Muscle of back (tissue), 13 donors: ENCODE measurements at places on chromosomes 3 and 15.
A peak's percentile ranks its signal among the peaks of the same experiment; 100 is the strongest.

GRCh38 chr15:39573287-39573686, 7.6 kb upstream of the THBS1 start:
- no peak for DNase-seq

GRCh38 chr15:49815526-49815925, 194.7 kb downstream of the DTWD1 start:
- DNase-seq: peak; percentile 56

DNA sequence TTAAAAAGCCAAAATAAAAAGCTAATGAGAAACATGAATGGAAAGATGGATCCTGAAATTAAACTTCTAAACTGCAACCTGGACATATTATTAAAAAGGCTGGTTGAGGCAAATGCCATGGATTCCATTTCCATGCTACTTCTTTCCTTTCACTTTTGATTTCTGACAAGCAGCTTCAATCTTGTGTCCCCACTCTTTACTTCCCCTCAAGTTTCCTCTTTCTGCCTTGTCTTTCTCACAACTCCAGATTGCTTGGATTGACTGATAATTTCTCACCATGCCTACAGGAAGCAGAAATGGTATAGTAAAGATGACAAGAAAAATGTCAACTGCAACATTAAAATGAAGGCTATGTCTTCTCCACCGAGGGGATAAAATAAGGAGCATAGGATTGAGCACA, 1136.7 kb downstream of the TUSC7 start:
- DNase-seq: no peak

DNA sequence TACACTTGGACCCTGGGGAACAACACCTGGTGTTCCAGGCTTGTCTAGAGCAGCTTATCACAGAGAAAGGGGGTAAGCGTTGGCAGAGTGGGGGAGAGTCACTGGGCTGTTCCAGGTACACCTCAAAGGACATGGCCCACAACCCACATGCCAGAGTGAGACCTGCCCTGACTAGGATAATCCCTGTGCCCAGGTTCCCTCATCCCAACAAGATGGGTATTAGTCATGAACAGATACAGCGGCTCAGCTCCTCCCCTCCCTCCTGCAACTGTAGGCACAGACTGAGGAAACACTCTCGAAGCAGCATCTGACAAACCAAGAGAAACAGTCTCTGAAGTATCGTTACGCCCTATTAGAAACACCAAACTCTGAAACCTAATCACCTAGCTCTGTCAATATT, 32.1 kb upstream of the RPS17 start:
- DNase-seq: no peak

DNA sequence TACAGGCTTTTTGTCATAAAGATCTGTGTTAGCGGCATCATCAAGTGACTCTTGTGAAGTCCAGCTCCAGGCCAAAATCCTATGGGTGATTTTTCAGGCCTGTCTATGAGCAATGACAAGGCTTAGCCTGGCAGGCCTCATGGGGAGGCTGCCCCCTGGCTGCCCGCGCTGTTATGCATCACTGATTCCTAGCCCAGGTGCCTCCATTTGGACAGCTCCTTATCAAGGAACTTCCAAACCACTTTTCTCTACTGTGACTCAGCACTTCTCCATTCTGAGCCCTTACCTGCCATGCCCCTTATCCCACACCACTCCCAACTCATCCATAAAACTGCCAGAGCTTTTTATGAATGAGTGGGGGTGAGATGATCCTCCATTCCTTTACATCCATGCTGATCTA, 91.5 kb upstream of the C3orf80 start:
- no peak for DNase-seq
